ENCODE measurements at places on chromosomes 4 and X.

DNA sequence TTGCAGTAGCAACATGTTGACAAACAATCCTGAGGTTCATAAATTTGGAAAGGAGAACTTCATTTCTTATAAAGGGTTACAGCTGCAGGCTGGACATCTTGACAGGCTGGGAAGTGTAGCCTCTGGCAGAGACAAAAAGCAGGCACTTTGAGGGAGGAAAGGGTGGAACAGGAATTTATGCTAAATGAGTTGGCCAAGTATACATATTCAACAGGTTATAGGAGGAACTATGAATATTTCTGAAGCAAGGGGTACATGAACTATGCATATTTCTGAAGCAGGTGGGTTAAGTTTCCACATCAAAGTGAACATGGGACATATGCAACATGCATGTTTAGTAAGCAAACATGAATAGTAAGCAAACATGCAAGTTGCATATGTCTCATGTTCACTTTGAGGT is 1.6 kb upstream of the ANTXR2 start:
- DNase-seq: no peak

- no peak for DNase-seq
Measured at GRCh38 chr4:64503416-64503815, 94.2 kb upstream of the TECRL start.

DNA sequence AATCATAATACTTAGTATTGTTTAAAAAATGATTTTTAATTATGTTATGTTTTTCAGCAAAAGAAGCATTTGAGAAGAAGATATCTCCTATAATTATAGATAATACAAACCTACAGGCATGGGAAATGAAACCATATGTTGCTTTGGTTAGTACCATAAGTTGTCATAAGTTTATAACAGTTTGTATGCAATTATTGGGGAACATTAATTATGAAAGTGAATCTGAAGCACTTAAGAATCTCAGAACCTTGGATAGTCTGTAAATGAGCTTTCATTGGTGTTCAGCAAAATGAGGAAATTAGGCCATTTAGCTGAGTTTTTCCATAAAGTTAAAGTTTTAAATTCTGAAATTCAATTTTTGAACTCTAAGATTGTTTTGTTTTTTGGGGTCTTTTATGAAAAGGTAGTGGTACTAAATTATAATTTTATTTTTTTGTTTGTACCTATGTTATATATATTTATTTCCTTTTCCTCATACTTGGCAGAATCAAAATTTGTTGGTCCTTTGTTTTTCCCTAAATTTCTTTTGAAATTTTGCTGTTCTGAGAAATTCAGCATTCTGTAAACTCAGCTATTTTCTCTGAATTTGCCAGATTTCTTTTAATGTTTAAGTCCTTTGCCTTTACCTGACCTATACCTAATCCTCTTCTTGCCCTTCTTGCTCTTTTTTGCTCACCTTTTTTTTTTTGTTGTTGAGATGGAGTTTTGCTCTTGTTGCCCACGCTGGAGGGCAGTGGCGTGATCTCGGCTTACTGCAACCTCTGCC is 55.6 kb downstream of the N4BP2 start:
- no peak for DNase-seq

- DNase-seq: no peak
Measured at GRCh38 chrX:107744868-107745267, 30.7 kb downstream of the TSC22D3 start.

GRCh38 chr4:17866810-17867209 is 56.0 kb downstream of the NCAPG start:
- no peak for DNase-seq

GRCh38 chr4:23884261-23884660 is 5.6 kb downstream of the PPARGC1A start:
- no peak for DNase-seq

DNA sequence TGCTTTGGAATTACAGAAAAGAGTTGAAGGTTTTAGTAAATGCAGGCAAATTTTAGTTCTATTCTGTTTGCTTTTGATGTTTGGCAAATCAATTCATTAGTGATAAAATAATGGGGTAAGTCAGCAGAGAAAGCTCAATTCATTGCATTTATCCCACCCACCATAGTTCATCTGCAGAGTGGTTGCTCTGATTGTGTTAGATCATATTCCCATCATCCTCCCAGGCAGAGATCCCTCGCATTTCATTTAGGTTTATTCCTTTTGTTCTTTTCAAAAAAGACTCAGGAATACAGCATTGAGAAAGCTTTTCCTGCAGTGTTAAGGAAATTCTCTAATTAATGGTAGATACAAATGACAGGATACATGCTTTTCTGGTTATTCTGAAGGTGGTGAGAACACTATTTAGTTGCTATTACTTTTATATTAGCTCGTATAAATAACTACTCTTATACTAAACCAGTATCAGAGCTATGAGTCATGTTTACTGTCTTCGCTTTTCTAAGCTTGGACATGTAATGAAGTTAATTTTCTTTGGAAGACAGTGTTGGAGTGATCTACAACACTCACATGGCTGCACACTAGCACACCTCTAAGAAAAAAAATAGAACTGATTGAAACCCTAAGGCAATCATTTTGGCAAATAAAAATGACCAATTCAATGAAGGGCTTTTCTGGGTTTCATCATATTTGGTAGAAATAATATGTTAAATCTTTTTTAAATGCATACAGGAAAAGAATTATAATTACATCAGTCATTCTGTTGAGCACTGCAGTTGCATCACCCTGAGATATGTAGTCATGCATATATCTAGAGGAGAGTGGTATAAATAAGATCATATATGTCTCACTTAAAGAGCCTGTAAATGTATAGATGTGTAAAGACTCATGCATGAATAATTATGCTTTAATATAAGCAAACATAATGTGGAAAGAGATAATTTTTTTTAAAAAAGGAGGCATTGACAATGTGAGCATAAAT is 351.6 kb downstream of the PCDH7 start:
- no peak for DNase-seq

GRCh38 chr4:138062929-138063328 is 179.2 kb downstream of the SLC7A11 start:
- DNase-seq: no peak

GRCh38 chr4:137994853-137995252 is 247.3 kb downstream of the SLC7A11 start:
- DNase-seq: no peak

- DNase-seq: no peak
Measured at GRCh38 chrX:129843209-129843458, 552 bp downstream of the ZDHHC9 start.

- no peak for DNase-seq
Measured at GRCh38 chr4:175705407-175705806, 106.7 kb downstream of the GPM6A start.

DNA sequence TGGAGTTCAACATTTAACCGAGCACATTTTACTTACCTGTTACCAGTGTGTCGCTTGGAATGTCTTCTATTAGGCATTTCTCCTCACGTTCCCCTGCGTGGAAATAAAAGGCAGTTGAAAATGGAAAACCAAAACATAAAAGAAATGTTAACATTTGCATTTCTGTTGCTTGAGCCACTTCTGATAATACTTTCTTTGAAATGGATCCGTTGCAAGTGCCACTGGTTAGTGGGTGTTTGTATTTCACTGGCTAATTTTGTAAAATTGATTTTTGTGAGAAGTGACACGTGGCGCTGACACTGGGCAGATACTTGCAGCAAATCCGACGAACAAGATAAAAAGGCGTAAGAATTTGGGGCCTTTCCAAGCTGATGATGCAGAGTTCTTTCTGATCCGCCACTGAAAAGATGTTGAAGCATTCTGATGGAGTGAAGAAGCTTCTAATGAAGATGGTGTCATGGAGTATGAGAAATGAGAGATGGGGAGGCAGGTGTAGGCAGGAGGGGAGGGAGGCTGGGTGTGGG is 18.8 kb downstream of the SPON2 start:
- DNase-seq: no peak

DNA sequence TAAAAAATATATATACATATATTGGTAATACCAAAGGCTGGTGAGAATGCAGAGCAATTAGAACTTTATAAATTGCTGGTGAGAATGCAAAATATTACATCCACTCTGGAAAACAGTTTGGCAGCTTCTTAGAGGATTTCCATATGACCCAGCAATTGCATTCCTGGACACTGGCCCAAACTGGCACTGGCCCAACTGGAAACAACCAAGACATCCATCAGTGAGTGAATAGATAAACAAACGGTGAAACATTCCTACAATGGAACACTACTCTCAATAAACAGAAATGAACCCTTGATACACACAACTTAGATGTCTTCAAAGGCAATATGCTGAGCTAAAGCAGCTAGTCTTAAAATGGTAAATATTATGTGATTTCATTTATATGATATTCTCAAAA is 524.2 kb downstream of the IQCM start:
- DNase-seq: no peak

DNA sequence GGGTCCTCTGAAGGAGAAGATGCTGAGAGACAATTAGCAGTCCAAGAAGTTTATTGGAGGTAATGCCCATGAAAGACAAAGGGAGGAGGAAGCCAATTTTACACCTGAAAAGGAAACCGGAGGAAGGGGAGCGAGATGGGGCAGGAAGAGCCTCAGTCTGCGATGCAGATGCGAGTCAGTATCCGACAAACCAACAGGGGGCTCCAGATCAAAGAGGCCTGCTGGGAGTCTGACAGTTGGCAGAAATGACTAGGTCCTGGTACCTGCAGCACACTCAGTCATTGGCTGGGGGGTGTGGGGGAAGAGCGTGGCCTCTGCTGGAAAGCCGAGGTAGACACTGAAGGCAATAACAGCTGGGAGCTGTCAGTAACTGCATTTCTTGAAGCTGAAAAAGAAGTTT is 231.1 kb upstream of the CENPE start:
- no peak for DNase-seq

DNA sequence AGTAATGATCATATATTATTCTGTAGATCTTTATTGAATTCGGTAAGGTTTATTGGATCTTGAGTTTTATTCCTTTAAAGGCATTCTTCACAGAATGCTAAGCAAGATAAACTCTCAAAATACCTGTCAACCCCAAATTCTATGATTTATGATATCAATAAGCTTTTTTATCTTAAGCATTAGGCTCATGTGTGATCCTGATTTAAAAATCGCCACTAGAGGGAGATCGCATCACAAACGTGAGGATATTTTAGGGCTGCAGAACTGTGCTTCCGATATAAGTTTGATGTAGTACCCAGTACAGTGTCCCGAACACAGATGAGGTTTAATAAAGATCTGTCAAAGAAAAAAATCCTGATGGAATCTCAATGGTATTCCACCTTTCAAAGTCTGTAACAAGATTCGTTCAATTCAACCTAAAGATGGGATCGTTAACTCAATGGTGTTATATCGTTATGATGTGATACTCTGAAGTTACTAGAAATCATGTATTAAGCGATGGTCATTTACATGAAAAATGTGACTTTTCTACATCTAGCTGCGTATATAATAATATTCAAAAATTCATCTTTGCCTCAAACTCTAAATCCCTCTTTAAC is 169.0 kb downstream of the CORIN start:
- DNase-seq: no peak

DNA sequence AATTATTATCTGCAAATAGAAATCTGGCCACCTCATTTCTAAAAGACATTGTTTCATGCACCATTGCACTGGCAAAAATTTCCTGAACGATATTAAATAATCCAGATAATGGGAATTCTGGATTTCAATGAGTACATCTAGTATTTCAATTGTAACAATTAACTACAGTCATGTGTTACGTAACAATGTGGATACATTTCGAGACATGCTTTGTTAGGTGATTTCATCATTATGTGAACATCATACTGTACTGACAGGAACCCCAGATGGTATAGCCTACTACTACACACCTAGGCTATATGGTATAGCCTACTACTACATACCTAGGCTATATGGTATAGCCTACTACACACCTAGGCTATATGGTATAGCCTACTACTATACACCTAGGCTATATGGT is 14.8 kb downstream of the LAMTOR3 start:
- DNase-seq: no peak

DNA sequence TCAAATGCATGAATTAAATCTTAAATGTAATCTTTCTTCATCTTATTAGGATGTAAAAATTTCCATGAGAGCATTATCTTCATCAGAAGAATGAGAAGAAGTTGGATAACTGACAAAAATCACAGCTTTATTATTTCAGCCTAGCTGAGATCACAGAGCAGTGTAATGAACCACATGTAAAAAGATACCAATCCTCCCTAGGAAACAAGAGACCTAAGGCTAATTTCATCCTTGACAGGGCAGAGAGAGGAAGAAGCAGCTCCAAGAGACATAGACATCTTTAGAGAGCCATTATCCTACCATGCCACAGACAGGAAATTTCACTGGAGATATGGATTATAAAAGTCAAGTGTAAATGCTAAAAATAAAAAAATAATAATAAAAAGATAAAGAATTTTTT is 40.9 kb upstream of the IL15 start:
- DNase-seq: no peak

DNA sequence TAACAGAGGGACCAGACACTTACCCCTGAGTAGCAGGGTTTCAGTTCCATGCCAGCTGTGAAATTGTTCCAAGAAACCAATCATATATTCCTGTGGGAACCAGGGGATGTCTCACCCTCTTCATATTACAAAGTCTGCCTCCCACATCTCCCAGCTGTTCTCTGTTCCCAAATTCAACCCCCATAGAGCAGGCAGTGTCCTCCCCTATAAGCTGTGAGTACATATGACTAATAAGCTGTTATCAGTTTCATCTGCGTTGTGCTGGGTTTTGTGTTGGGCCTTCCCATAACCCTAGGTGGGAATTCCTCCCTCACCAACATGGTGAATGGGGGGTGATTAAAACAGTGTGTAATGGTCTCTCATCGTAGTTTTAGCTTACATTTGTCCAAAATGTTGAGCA is 41.0 kb downstream of the CEP44 start:
- no peak for DNase-seq

DNA sequence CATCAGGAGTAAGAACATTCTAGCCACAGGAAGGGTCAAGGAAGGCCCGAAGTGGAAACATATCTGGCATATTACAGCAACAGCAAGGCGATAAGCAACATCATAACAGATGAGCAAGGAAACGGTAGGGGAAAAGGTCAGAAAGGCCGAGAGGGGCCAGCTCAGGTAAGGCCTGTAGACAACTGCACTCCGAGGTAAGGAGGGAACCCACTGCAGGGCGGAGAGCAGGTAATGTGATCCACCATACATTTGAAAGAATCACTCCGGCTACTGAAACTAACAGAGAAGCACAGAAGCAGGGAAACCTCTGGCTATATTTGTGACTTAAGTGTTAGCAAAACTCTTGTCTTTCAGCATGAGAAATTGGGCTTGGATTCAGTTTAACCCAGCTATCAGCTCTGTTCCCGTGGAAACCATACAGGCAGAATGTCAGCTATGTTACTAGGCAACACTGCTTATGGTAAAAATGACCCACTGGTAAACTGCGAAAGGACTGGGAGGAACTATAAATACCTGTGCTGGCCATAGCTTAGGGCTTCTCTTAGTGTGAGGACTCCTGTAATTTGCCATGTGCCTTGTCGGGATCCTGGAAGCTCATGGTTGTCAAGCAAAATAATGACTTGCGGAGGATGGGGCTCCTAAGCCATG is 31.0 kb downstream of the FRYL start:
- no peak for DNase-seq

DNA sequence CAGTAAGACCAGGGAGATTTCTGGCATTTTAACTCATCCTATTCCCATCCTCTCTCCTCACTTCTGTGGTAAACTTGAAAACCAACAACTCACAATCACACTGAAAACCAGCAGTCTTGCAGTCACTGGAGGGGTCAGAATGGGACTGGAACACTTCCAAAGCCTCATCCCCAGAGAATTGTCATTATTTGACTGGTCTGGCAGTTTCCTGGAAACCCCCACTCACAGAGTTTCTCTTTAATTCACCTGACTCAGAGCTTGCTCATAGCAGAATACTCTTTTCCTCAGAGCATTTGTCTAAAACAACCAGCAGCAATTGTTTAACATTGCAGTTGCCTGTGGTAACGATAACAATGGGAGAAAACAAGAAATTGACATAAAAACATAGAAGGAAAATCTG is 7.3 kb upstream of the RAB9B start:
- no peak for DNase-seq
